NAMALWA (cell line): ENCODE measurements at places on chromosomes 16 and 17.

DNA sequence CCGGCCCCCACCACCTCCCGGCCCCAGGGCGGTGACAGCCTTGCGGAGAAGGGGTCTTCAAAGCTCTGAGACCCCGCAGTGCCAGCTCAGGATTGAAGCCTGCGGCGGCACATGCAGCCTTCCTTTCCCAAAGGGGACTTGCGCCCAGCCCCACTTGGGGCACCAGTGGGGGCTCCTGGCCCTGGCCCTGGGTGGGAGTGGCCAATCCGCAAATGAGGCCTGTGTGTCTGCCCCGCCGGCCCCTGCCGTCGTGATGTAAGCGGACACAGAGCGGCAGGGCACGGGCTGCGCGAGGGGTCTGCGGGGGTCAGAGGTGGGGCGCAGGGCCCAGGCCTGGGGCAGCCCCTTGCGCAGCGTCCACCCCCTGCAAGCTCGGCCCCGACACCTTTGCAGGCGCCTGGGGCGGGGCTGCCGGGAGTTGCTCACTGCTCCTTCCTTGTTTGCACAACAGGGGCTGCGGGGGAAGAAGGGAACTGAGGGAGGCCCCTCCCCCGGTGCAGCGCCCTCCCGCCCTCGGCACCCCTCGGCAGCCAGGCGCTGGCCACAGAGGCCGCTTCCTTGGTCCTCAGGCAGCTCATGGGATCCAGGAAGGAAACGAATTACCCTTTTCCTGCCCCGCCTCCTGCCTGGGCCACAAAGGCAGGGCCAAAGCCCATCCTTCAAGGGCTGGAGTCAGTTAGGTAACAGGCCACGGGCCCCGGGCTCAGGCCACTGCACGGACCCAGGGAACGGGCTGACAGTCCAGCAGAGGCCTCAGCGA, 2.9 kb downstream of the SLC16A3 start:
- DNase-seq: peak; percentile 42

GRCh38 chr16:89038811-89039735, 54.6 kb upstream of the ACSF3 start:
- no peak for DNase-seq

- no peak for DNase-seq
These were observed 6.4 kb downstream of the KDM6B start for GRCh38 chr17:7840441-7840840.

- no peak for DNase-seq
These were observed 2.7 kb downstream of the TFAP4 start for GRCh38 chr16:4270091-4270490.

GRCh38 chr17:78323826-78324390, 36.0 kb downstream of the SOCS3 start:
- DNase-seq: no peak

DNA sequence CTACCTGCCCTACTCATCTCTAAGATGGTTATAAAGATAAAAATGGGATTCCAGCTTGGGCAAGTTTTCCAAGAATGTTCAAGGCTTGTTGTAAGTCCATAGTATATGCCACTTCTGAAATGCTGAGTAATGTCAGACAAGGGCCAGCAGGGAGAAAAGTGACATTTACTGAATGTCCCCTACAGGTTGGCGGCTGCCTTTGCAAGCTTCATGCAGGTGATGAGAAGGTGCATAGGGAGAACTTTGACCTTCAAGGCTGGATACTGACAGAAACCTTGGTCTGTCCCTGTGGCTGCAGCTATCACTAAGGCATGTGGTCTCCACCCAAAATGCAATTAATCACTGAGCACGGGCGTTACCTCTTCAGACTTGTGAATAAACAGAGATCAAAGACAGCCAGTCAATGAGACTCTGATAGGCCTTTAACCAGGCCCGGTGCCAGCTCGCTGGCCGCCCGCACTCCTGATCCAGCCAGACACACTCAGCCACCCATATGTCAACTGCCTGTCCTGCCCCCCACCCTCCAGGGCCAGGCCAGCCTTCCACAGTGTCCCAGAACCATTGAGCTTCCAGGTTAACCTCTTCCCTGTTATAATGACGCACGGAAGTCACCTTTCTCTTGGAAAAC, 26.8 kb upstream of the AXIN2 start:
- peak; percentile 15 for DNase-seq

DNA sequence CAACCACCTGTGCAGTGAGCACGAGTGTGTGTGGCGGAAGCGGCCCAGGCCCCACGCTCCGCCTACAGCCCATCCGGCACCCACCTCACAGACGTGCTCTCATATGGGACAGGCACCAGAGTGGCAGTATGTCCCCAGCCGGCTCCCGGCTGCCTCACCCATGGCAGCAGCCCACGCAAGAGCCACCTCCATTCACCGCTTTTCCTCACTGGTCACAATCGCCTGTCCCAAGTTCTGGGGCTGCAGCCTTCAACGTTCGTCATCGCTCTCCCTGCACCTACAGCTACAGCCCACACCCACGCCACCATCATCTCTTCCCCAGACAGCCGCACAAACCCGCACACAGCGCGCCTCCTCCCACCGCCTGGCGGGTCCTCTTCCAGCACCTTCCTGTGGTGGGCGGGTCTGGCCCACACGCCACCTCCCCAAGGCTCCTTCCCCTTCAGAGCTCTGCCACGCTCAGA, 17.5 kb upstream of the TRAP1 start:
- DNase-seq: no peak

DNA sequence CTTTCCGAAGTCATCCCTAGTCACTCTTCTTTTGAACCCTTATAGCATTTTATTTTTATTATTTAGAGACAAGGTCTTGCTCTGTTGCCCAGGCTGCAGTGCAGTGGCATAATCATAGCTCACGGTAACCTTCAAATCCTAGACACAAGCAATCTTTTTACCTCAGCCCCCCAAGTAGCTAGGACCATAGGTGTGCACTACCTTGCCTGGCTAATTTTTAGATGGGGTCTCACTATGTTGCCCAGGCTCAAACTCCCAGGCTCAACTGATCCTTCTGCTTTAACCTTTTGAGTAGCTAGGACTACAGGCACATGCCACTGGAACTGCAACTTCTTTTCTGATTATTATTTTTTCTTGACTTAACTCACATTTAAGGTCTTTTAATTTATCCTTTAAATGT, 33.0 kb upstream of the TMEM97 start:
- DNase-seq: no peak

DNA sequence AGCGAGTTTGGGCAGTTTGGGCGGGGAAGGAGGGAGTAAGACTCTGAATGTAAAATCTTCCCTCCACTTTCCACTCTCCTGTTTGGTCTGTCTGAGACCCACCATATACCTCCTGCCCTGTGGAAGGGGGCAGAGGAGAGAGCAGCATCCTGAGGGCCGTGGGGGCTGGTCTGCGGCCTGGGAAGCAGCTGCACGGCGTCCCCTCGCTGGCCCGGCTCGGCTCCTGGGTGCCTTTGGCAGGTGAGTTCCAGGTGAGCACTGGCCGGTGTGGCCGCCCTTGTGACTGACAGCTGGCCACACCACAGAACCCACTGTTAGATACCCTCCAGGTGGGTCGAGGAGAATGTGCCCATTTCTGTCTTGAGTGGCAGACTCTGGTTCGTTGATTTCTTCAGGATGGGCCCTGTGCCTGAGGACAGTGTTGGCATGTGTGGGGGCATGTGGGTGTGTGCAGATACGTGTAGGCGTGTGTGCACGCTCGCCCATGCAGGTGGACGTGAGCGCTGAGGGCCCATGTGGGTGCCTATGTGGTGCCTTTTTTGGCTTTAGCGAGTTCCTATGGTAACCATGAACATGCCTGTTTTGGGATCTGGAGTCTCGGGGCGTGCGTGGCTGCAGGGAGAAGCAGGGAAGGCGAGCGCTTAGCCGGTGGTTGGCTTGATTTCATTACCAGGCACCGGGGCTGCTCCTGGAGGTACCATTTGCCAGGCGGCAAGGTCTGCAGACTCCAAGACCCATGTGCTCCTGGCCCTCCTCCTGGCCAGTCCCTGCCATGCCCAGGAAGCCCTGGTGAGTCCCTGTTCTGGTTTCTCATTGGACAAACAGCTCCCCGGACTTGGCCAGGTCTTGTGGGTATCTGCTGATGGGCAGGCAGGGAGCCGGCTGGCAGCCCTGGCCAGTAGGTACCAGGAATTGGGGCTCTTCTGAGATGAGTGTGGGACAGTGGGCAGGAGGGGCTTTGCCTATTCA, 12.4 kb downstream of the RAP1GAP2 start:
- DNase-seq: no peak

GRCh38 chr16:1706386-1707192, 594 bp downstream of the MAPK8IP3 start:
- DNase-seq: peak; percentile 56

GRCh38 chr17:27512511-27513346, 56.5 kb downstream of the KSR1 start:
- DNase-seq: no peak
